ENCODE measurements at places on chromosomes 7 and 10. TPM values are rescaled to one million over a fixed set of nuclear protein-coding genes. Genes with fewer than 3 reads are reported as not detected.

- DNase-seq: peak; percentile 10
- H3K27me3 ChIP-seq: no peaks in the 10 kb centered on the region
- no peak overlapping the region for H3K4me3 ChIP-seq
These were observed 225.3 kb upstream of the ZMIZ1 start for GRCh38 chr10:78843495-78843894.

- H3K36me3 ChIP-seq: no peaks in the 10 kb centered on the region
- H3K4me1 ChIP-seq: no peaks in the 10 kb centered on the region
- no peak overlapping the region for H3K27ac ChIP-seq
- no peak overlapping the region for H3K4me3 ChIP-seq
- DNase-seq: no peak
- no peaks in the 10 kb centered on the region for H3K27me3 ChIP-seq
These were observed 39.7 kb downstream of the SP8 start for GRCh38 chr7:20747001-20747400.

Gene GNAT3
- total RNA-seq: not detected

GRCh38 chr7:8371742-8372141, 61.7 kb upstream of the NXPH1 start:
- no peak for DNase-seq
- H3K36me3 ChIP-seq: no peaks in the 10 kb centered on the region
- no peaks in the 10 kb centered on the region for H3K4me1 ChIP-seq
- peaks cover 23% of the 10 kb centered on the region for H3K27me3 ChIP-seq

Gene MPLKIP
- total RNA-seq: 34.7 TPM

DNA sequence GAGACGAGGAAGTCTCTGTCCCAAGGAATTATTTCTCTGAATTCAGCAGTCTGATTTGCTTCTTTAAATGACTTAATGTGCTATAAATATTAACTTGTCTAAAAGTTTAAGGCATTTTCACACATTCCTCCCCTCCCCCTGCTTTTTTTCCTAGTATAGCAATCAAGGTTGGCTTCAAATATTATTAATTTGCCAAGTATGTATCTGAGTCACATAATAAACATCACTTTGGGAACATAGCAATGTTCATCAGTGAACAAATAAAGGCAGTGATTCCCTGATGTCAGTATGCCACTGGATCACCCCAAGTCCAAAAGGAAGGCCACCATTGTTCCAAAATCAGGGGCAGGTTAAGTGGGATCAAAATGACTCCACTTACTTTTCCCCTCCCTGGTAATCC, 40.5 kb downstream of the PDE6C start:
- H3K4me1 ChIP-seq: no peaks in the 10 kb centered on the region
- H3K36me3 ChIP-seq: no peaks in the 10 kb centered on the region
- DNase-seq: no peak
- H3K4me3 ChIP-seq: no peak overlapping the region
